Astrocyte of the spinal cord (primary cell): ENCODE measurements at places on chromosomes 3 and 15.

- DNase-seq = no peak
Observed at GRCh38 chr3:36777424-36778218, 13.3 kb upstream of the DCLK3 start.

DNA sequence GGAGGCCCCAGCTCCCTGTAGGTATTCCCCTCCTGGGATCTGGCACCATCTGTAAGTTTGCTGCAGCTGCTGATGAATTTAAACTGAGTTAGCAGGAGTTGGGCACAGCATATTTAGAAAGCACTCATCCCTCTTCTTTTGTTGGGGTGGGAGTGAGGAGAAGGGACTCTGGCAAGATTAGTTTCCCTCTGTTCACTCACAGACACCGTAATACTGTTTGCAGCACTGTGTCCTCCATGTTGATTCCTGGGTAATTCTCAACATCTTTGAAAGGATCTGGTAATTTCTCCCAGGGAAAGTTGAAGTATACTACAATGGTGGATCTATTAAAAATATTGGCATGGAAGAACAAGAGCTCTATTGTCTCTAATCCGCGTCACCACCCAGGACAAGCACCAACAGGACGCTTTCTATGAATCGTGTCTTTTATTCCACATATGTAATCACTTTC is 173.3 kb downstream of the RBMS3 start:
- no peak for DNase-seq

DNA sequence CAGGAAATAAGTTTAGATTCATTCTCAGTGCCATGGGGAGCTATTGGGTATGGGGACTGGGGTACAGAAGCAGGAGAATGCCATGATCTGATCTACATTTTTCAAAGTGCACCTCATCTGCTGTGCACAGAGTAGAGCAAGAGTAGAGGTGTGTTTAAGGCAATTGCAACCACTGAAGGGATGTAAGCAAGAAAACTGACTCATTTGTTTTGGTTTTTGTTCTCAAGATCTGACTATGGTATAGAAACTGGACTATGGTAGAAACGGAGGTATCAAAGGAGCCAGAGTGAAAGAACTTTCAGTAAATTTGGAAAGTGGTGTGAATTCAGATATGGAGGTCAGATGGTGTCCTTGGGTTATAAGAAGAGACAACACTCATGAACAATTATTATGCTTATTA is 86.2 kb upstream of the CMSS1 start:
- DNase-seq = no peak

- DNase-seq = no peak
Observed at GRCh38 chr3:120659285-120659684, 22.8 kb downstream of the HGD start.

GRCh38 chr3:153003862-153004261 is 158.2 kb upstream of the RAP2B start:
- no peak for DNase-seq

GRCh38 chr3:169170456-169170855 is 493.1 kb downstream of the MECOM start:
- DNase-seq = peak; percentile 8

DNA sequence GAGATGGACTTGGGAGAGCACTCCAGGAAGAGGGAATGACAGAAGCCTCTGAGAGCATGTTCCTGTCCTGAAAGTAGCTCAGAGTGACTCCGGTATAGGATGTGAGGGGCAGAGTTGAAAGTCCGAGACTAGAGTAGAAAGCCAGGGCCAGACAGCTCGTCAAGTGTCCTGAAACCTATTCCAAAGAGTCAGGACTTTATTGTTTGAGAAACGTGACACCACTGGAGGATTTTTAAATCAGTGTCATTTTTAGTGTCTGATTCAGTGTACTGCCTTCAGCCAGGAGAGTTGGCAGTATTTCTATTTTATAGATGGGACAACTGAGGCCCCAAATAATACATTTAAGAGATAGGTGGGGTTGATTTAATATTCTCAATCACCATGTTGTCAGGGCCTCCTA is 1.6 kb upstream of the RBMS3 start:
- DNase-seq = no peak
